ENCODE measurements at places on chromosomes 13 and 19.
A peak's percentile ranks its signal among the peaks of the same experiment; 100 is the strongest.

GRCh38 chr19:55536366-55536765, 567 bp downstream of the SBK2 start:
- DNase-seq: no peak

GRCh38 chr19:2777952-2778683, 5.0 kb downstream of the SGTA start:
- no peak for DNase-seq

- no peak for DNase-seq
Measured at GRCh38 chr19:27744926-27745768, 1467.8 kb downstream of the UQCRFS1 start.

- peak; percentile 46 for DNase-seq
Measured at GRCh38 chr19:1265615-1266128, 3.5 kb upstream of the CIRBP start.

- no peak for DNase-seq
Measured at GRCh38 chr19:15422296-15423075, 3.7 kb upstream of the AKAP8L start.

DNA sequence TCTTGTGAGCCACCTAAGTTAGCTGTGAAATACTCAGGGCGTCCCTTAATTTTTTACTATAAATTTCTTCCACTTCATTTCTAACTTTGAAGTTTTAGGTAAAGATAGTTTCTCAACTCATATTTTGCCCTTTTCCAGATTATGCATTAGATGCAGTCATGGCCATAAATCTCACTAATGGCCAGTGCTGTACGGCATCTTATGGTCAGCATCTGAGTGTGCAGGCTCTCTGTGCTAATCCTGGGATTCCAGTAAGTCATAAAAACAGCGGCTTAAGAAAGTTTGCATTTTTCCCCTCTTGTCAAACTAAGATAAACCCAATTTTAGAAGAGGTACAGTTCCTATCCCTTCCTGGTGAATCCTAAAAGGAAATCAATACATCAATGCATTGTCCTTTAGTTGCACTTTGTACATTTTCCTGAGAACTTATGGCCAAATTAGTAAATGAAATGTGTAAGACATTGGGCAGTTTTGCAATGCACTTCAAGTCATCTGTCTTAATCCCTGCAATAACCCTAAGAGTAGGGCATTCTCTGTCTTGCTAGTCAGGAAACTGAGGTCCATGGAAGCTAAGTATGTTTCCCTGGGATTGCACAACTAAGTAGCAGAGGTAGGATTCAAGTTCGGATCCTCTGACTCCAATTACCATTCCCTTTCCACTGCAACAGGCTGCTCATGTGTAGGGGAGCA, 146.2 kb downstream of the DCT start:
- DNase-seq: no peak

DNA sequence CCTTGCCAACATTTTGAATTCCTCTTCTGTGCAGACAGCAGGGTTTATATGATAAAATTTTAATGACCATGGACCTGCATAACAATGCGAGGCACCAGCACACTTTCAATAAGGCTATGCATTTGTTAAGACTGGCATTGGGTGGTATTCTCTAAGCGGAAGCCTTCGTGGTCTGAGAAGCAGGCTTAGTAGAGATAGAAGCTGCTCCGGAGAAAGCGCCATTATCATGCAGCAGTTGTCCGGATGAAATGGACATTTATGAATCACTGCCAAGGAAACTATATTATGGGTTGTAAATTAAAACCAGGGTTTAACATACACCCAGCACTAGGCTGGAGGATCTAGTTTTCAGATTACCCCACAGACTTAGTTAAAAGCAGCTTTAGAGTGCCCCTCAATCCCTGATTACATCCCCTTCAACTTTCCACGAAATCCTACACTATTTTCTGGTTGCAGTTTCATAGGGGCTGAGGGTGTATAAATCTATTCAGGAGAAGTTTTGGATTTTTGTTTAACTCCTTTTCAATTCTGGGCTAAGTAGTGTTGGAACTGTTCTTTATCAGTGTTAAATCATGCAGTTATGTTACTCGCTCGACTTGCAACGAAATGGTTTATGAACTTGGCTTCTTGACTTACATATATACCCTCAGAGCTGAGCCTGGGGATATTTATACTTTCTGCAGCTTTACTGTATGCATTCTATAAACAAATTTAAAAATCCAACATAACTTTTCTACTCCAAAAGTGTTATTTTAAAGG, 193.3 kb downstream of the PCDH9 start:
- DNase-seq: no peak

DNA sequence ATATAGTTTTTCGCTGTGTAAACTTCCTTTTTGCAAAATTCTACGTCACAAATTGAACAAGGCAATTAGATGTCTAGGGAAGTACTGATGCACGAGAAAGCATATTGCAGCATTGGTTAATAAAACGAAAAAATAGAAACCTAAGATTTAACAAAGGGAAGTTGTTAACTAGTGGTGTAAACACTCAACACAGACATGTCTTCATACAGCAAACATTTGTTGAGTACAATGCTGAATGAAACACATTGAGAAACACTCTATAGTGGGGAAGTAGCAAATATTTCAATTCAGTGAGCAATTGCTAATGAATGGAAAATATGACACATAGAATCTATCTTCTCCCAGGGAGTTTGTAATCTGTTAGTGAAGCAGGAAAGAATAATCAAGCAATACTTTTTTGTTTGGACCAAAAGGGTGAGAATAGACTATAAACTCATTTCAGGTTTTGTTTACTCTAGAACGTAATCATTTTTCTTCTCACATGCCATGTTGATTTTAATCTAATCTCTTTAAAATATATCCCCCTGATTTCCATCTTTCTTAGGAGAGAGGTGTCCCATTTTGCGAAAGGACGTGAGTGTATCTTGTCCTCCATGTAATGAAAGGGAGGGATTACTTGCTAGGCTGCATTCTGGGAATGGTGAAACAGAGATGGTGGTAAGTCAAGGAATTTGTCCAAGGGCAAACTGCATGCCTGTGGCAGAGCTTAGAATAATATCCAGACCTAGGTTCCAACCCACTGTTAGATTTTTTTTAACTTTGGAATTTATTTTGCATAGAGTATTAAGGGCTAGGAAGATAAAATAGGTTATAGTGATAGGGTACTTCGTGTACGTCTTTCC, 1.7 kb upstream of the ANKRD10 start:
- DNase-seq: no peak

DNA sequence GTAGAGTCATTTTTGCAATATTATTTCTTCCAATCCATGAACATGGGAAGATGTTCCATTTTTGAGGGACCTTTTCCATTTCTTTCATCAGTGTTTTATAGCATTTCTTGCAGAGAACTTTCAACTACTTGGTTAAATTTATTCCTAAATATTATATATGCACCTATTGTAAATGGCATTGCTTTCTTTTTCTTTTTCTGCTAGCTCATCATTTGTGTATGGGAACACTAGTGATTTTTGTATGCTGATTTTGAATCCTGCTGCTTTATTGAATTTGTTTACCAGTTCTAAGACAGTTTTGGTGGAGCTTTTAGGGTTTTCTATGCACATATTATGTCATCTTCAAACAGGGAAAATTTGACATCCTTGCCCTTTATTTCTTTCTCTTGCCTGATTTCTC, 7.2 kb upstream of the CYP4F2 start:
- no peak for DNase-seq

GRCh38 chr13:33355201-33355895, 69.8 kb upstream of the STARD13 start:
- DNase-seq: no peak

DNA sequence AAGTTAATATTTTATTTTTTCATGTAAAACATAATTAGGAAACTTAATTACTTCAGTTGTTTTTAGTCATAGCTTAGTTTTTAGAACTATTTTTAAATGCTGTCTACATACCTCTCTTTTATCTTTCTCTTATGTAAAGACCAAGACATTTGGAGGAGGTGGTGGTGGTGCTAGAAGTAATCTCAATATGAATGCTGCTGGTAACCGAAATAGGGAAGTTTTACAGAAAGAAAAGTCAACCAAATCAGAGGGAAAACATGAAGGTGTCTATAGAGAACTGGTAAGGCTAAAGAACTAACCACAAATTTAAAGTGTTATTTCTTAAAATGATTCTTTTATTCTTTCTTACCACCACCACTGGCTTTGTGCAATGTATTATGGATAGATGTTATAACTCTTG, 97.3 kb downstream of the TDRD3 start:
- DNase-seq: no peak

- no peak for DNase-seq
Measured at GRCh38 chr13:112870051-112870331, 99.0 kb upstream of the MCF2L start.

GRCh38 chr19:47156861-47157430, 26.3 kb downstream of the SAE1 start:
- DNase-seq: no peak

- DNase-seq: no peak
Measured at GRCh38 chr13:113063091-113063491, 42.5 kb upstream of the F7 start.

GRCh38 chr13:41040584-41041334, 20.6 kb upstream of the WBP4 start:
- DNase-seq: no peak

- DNase-seq: no peak
Measured at GRCh38 chr19:17817668-17818363, 3.5 kb downstream of the INSL3 start.

DNA sequence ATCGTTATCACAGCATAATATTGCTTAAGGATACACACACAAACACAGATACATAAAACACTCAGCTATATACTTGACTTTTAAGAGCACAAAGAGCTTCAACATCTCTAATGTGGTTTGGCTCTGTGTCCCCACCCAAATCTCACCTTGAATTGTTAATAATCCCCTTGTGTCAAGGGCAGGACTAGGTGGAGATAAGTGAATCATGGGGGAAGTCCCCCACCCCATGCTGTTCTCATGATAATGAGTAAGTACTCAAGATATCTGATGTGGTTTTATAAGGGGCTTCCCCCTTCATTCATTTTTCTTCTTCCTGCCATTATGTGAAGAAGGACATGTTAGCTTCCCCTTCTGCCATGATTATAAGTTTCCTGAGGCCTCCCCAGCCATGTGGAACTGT, 481.4 kb downstream of the PCDH9 start:
- DNase-seq: no peak

GRCh38 chr13:41488124-41488523, 30.8 kb downstream of the RGCC start:
- DNase-seq: no peak

DNA sequence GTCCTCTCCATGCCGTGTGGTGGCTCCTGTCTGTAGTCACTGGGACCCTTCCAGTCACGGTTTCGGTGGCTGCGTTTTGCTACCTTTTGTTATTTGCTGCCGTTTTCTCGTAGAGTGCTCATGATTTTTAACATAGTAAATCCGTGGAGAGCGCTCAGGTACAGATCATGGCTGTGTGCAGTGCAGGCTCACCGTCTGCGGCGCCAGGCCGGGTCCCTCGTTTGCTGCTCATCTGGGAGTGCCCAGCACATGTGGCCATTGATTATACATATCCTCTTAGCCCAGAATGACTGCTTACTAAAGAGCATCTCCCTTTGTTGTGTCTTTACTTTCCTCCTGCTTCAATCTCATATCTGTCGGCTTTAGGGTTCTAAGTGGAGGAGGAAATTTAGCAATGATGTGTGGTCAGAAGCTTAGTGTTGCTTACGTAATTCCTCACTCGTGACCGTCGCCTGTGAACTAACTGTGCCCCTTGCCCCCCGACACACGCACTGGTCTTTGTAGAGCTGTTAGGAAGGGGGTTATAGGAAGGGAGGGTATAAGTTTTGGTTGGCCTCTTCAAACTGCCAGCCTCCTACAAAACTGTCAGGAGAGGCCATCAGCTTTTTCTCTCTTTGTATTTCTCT, 31.8 kb downstream of the TFDP1 start:
- no peak for DNase-seq

DNA sequence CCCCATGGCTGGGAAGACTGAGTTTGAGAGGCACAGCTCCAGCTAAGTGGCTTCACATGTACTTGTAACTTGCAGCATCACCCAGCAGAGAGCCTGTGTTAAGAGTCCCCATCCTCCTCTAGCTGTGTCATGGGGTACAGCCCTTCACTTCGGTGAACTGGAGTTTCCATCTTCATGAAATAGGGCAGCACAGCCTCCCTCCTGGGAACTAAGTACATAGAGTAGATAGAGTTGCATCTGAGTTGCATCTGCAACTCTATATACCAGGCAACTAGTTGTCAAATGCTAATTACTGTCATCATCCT, 1.2 kb downstream of the PRDX2 start:
- DNase-seq: no peak

DNA sequence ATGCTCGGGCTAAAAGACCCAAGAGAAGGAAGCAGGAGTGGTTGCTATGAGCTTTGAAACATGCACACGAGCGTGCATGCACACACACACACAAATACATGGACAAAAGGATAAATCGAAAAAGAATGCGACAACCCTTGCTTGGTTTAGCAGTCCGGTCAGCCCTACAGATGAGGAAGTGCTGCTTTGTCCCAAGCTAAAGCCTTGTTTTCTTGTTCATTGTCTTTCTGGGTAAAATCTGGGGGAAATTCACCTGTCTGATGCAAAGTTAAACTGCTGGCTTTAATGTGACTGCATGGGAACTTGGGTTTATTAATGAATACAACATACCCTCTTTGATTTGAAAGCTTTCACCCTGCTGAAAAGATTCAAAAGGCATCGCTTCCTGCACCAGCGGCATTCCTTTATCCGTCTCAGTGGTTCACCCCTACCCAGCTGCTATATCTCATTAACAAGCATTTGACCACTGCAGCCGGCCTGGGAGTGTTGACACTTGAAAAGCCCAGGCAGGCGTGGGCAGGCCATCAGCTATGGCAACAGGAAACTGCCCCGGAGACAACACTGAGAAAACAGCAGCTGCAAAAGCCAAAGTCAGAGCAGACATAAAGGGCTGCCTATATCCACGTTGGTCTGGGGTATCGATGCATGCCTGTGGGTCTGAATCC, 301.7 kb downstream of the NDFIP2 start:
- no peak for DNase-seq

- DNase-seq: no peak
Measured at GRCh38 chr13:105543742-105544141, 991.7 kb downstream of the EFNB2 start.

GRCh38 chr13:48859272-48860105, 116.2 kb upstream of the FNDC3A start:
- no peak for DNase-seq

DNA sequence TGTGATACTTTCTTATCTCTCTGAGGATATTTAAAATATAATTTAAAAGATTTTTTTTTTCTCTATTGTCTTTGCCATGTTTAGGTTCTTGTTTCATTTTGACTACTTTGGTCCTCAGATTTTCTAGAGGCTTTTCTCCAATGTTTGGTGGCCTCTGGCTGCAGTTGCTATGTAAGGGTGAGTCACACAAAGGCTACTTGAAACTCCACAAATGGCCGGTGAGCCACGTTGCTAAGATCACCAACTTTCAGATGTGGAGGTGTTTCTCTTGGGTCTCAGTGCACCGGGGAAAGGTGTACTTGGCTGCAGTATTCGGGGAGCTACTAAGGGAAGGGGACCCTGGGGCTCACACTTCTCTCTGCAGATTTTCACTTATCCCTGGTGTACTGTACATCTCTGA, 248.1 kb downstream of the HS6ST3 start:
- DNase-seq: no peak

Measured in effector memory CD8-positive, alpha-beta T cell (primary cell).